ENCODE measurements at places on chromosomes 1 and 21. TPM values are rescaled to one million over a fixed set of nuclear protein-coding genes. Genes with fewer than 3 reads are reported as not detected.

C1orf94 gene
- total RNA-seq = not detected

HDAC1 gene
- 131 TPM for total RNA-seq

TAL1 gene
- total RNA-seq = not detected

MYOM3 gene
- 0.11 TPM for total RNA-seq

TLR5 gene
- total RNA-seq = 3.8 TPM

DNA sequence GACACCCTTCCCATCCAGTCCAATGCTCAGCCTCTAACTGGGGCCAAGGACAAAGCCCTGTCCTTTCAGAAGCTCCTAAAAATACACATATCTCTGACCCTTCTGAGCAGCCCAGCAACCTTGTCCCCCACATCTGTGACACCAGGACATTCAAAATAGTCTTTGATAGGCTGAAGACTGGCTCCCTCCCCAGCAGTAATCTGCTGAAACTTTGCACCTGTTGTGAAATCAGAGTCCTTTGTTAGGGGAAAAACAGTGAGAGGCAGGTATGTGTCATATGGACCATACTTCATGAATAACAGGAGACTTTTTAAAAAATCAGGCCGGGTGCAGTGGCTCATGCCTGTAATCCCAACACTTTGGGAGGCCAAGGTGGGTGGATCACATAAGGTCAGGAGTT is 82.4 kb upstream of the VAMP3 start:
- DNase-seq = no peak
- no peak overlapping the region for H3K4me3 ChIP-seq
- H3K27ac ChIP-seq = no peak overlapping the region
- H3K27me3 ChIP-seq = peaks cover 62% of the 10 kb centered on the region

- peaks cover 9% of the 10 kb centered on the region for H3K4me1 ChIP-seq
- no peaks in the 10 kb centered on the region for H3K27me3 ChIP-seq
- H3K36me3 ChIP-seq = peaks cover 20% of the 10 kb centered on the region
- DNase-seq = no peak
- H3K4me3 ChIP-seq = no peak overlapping the region
- H3K27ac ChIP-seq = no peak overlapping the region
Observed at GRCh38 chr21:28936036-28936435, 56.6 kb downstream of the LTN1 start.

DNA sequence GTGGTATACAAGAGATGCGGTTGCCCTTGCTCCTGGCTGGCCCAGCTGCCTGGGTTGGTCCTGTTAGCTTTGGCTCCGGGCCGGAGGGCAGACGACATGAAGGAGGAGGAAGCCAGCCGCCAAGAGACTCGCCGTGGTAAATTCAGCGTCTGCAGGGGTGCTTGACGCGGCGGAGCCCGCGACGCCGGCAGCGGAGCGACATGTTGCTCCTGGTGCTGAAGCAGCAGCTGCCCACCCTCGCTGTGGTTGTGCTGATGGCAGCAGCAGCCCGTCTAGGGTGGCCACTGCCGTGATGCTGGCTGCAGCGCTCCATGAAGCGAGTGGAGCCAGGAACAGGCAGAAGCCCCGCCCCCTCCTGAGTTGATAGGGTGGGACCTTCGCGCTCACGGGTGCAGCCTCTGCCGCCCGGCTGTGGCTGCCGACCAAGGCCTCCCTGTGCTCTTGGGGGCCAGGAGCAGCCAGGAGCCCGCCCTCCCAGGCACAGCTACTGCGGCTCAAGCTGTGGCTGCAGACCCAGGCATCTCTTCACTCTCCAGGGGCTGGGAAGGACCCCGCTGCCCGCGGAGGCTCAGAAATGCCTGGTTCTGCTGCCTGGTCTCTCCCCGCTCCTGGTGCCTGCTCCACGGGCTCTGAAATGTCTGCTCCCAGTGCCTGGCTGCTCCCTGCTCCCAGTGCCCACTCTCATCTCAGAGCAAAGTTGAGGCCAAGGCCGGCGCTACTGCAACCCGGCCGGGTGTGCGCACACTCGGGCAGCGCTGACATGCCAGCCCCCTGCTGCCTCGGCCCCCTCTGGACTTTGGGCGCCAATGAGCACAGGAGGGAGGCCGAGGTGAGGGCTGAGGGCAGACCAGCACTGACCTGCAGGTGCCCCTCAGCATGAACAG is 4.4 kb upstream of the ZNF692 start:
- no peak overlapping the region for H3K27ac ChIP-seq
- peaks cover 10% of the 10 kb centered on the region for H3K27me3 ChIP-seq
- H3K4me3 ChIP-seq = peak overlapping the region; percentile 73
- H3K36me3 ChIP-seq = no peaks in the 10 kb centered on the region
- DNase-seq = peak; percentile 65
- H3K4me1 ChIP-seq = peaks cover 28% of the 10 kb centered on the region

DNA sequence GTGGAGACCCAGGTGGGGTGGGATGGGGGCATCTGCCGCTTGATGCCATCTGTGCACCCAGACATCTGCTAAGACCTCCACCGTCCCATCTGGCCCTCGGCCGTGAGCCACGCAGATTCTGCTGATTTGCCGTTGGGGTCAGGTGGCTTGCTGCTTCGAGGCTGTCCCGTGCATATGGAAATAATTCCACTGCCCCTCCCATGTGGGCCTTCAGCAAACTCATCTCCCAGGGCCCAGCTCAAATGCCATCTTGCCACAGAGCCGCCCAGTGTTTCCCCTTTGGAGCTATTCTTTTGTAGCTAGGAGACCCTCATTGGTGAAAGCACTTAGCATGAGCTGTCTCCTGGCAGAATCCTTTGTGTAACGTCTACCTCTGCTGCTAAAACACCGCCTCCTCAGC is 99.8 kb downstream of the KAZN start:
- H3K27ac ChIP-seq = no peak overlapping the region
- H3K36me3 ChIP-seq = no peaks in the 10 kb centered on the region
- H3K4me3 ChIP-seq = no peak overlapping the region
- peaks cover 5% of the 10 kb centered on the region for H3K4me1 ChIP-seq
